ENCODE measurements at places on chromosomes 5 and 9. TPM values are rescaled to one million over a fixed set of nuclear protein-coding genes. Genes with fewer than 3 reads are reported as not detected.

The MZB1 gene
- polyA plus RNA-seq, result 0.84 TPM

The EHMT1 gene
- 23.0 TPM for polyA plus RNA-seq

The RAD17 gene
- 25.5 TPM for polyA plus RNA-seq

The ADAMTS6 gene
- polyA plus RNA-seq, result 0.51 TPM

DNA sequence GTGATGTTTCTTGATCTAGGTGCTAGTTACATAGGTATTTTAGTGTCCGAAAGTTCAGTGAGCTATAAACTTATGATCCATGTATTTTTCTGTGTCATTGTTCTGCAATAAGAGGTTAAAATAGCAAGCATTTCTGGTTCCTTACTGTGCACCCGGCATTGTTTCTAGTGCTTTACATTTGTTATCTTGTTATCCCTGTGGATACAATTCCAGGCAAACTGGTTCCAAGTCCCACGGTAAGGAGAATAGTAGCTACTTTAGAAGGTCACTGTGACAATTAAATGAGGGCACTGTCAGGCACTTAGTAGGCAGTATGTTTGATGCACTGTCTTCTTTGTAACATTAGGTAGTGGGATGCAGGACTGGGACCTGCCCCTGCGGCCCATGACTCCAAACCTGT is 9.0 kb downstream of the FUBP3 start:
- H3K4me3 ChIP-seq, result no peak overlapping the region
- H3K27ac ChIP-seq, result no peak overlapping the region
- peaks cover 23% of the 10 kb centered on the region for H3K4me1 ChIP-seq
- DNase-seq, result no peak
- no peaks in the 10 kb centered on the region for H3K27me3 ChIP-seq
- H3K36me3 ChIP-seq, result no peaks in the 10 kb centered on the region

The PFN3 gene
- polyA plus RNA-seq, result not detected

DNA sequence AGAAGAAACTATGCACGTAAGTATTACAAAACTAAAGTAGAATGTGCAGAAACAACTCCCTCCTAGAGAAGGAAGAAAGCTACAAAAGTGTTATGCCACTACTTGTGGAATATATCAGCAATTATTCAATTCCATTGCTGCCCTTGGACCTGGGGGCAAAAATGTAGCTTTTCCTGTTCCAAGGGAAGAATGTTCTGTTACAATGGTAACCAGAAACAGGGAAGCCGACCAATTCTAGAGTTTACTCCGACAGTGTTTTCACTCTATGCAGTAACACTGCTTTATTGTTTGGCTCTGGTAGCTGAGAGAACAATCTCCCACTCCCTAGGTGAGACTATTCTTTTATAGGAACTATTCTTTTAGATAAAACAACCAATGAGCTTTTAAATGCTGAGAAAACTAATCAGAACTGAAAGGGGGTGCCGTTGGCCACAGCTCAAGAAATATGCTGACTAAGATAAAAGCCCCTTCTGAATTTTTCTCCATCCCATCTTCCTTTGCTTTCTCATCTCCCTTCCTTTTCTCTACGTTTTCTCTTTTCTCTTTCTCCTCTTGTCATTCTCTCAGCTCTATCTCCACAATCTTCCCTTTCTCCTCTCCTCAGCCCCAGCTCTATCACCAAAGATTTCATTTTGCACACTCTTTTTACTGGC is 54.1 kb downstream of the SLC1A3 start:
- DNase-seq, result no peak
- H3K36me3 ChIP-seq, result no peaks in the 10 kb centered on the region
- no peak overlapping the region for H3K4me3 ChIP-seq
- H3K27me3 ChIP-seq, result no peaks in the 10 kb centered on the region

Data from naive thymus-derived CD8-positive, alpha-beta T cell (primary cell).